CD4-positive, alpha-beta T cell treated with Interleukin-12 subunit alpha and Interleukin-12 subunit beta, for 1 hour (primary cell): ENCODE measurements at places on chromosomes 2 and 18.

GRCh38 chr2:70403267-70404053, 101.6 kb upstream of the FAM136A start:
- no peak for DNase-seq

- DNase-seq, result peak; percentile 44
These were observed 18.8 kb upstream of the HAAO start for GRCh38 chr2:42810971-42811811.

- DNase-seq, result no peak
These were observed 131.6 kb downstream of the CDH2 start for GRCh38 chr18:28045176-28045810.

DNA sequence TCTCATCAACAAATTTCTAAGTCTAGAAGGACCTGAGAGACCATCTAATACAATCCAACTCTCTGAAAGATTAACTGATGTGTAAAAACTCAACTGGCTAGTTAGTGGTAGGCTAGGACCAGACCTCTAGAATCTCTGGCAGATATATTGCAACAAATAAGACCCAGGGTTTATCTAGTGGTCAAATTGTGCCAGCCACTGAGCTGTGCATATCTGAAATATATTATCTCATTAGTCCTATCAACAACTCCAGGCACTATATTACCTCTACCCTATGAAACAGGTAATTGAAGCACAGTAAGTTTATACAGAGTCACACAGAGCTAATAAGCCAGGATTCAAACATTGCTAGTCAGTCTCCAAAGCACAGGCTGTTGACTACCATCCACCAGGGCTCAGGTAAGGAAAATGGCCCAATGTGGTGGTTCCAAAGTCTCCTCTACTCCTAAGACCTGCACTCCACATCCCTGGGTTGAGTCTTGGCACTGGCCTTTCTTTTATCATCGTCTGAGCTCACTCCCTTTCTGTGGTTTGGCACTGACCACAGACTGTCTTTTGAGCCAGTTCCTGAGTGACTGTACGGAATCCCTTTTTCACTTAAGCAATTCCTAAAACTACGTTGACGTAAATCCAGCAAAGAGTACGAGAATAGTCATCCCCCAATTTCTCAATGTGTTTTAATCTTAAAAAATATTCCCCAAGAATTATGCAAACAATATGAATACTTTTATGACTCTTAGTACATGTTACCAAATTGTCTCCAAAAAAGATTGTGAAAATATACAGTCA, 11.9 kb upstream of the PID1 start:
- DNase-seq, result no peak

DNA sequence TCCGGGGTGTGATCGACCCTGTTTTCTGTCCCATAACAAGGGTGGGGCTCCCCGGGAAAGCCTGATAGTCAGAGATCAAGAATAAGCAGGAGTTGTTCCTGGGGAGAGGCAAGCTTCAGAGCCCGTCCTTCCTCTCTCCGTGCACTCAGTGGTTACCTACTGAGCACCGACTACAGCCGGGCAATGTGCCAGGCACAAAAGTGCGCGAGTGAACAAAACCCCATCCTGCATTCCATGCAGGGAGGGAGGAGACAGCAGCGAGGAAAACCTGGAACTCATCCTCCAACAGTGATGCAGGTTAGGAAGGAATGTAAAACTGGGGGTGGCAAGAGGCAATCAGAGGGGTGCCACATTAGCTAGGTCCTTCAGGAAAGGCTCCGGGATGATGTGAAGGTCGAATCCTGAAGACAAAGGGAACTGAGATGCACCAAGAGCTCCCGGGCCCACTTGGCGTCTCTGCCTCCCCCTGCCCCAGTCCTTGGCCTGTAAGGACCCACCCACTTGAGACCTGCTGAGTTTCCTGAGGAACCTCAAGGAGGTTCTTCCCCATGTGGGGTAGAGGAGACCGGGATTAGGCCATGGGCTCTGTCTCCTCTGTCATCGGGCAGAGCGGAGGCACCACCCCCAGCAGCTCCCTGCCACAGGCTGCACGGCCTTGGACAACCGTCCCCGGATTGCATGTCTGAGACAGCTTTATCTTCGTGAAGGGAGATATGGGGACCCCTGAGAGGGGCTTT, 198.2 kb downstream of the NDUFA10 start:
- DNase-seq, result no peak

- no peak for DNase-seq
These were observed 39.4 kb downstream of the SLC14A2 start for GRCh38 chr18:45654677-45655076.

GRCh38 chr18:73976433-73976832, 171.2 kb downstream of the FBXO15 start:
- DNase-seq, result no peak

DNA sequence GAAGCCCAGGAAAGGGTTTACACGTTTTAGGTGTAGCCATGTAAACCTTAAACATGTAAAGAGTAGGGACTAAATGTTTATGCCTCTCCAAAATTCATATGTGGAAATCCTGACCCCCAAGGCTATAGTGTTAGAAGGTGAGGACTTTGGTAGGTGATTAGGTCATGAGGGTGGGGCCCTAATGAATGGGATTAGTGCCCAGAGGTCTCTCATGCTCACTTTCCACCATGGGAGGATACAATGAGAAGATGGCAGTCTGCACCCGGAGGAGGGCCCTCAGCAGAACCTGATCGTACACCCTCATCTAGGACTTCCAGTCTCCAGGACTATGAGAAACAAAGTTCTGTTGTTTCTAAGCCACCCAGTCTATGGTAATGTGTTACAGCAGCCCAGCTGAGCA, 119.6 kb downstream of the TMEM163 start:
- DNase-seq, result no peak

DNA sequence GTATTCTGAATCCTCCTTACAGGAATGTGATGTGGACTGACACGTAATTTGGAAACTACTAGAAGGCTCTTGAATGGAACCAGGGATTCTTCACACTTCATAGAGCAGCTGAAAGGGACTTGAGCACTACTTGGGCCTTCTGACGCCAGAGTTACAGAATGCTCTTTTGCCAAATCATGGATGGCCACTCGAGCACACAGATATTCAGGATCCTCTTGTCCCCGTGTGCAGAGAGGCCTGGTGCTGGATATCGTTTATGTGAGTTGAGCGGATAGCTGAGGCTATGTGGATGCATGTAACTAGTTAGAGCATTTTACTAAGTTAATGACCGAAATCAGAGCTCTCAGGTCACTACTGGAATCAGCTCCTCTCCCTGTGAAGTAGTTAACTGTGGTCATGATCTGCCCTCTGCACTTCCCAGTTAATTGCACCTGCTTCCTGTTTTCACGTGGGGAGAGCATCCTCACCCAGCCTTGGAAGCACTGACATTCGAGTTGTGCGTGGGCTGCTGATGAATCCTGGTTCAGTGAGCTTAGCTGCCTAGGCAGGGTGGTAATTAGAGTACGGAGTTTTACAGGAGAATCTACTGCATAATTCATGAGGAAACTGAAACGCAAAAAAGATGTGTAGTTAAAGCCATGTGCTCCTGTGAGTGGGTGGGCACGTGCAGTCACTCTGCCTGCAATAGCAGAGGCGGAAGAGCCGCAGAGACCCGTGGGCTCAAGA, 5.2 kb upstream of the TPO start:
- no peak for DNase-seq

DNA sequence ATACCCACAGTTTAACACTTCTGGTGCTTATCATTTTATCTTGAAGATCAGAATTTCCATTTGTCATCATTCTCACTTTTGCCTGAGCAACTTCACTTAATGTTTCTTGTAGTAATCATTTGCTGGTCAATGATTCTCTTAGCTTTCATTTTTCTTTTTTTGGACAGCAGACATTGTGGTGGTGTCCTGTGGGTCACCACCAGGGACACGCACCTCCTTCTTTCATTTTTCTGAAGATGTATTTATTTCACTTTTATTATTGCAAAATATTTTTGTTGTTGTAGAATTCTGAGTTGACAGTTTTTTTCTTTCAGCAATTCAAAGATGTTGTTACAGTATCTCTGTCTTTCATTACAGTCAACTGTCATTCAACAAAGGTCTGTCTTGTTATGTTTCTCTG, 84.3 kb downstream of the FAM168B start:
- DNase-seq, result no peak

DNA sequence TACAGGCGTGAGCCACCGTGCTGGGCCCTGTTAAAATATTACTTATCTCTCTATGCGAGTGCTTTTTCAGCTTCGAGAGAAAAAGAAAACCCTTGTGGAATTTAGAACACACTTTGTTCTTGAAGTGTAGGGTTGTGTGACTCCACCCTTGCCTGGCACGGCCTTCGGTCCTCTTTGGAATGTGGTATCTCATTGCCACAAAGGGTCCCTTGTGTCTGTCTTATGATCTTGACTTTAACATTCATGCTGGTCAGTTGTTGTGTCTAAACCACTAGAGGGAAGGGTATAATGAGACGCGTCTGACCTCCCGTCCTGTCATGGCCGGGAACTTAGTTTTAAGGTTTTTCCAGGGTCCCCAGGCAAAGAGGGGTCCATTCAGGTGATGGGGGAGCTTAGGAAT, 246.4 kb downstream of the VAPA start:
- DNase-seq, result no peak

DNA sequence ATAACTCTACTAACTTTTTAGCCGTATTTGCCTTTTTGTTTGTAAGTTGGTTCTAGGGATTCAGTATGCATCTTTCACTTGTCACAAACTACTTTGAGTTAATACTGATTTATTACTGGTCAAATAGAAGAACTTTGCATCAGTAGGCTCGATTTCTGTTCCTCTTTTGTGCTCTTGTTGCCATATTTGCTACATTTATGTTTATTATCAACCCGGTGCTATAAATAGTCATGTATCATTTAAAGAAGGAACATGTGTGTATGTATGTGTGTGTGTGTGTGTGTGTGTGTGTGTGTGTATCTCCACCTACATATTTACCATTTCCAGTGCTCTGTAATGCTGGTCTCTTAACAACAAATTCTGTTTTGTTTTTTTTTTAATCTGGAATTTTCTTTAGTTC, 79.6 kb upstream of the B3GNT7 start:
- peak; percentile 14 for DNase-seq

GRCh38 chr2:221958224-221958623, 340.6 kb downstream of the PAX3 start:
- DNase-seq, result no peak

DNA sequence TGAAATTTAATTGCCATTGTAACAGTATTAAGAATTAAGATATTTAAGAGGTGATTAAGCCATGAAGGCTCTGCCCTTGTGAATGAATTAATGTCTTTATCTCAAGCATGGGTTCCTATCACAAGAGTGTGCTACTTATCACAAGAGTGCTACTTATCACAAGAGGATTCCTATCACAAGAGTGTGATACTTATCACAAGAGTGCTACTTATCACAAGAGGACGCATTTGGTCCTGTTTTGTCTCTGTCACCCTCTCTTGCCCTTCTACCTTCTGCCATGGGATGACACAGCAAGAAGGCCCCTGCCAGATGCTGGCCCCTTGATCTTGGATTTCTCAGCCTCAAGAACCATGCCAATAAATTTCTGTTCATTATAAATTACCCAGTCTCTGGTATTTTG, 13.2 kb upstream of the COL5A2 start:
- DNase-seq, result no peak

- no peak for DNase-seq
These were observed 54.1 kb downstream of the TAF1B start for GRCh38 chr2:9897331-9897737.

DNA sequence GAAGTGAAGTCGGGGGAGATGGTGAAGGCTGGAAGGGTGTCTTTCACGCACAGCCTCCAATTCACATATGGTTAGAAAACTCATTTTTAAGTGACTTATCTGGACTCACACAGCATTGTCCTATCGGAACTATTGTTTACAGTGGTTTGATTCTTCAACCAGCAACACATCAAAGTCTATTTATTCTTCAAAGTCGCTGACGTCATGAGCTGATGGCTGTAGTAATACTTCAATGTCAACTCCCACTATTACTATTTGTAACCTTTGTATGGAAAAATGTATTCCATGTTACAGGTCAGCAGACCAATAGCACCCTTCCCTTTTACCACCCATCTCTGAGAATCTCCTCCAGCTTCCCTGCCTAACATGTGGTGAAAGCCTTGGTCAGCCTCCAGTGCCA, 47.8 kb upstream of the TMEM163 start:
- DNase-seq, result no peak

- DNase-seq, result no peak
These were observed 971.9 kb downstream of the DCDC2C start for GRCh38 chr2:4675295-4675694.

- DNase-seq, result no peak
These were observed 287.3 kb upstream of the NCKAP5 start for GRCh38 chr2:133855526-133855925.

GRCh38 chr2:43152741-43153647, 73.4 kb downstream of the ZFP36L2 start:
- DNase-seq, result no peak

GRCh38 chr18:69217196-69218000, 183.3 kb upstream of the DOK6 start:
- DNase-seq, result no peak

DNA sequence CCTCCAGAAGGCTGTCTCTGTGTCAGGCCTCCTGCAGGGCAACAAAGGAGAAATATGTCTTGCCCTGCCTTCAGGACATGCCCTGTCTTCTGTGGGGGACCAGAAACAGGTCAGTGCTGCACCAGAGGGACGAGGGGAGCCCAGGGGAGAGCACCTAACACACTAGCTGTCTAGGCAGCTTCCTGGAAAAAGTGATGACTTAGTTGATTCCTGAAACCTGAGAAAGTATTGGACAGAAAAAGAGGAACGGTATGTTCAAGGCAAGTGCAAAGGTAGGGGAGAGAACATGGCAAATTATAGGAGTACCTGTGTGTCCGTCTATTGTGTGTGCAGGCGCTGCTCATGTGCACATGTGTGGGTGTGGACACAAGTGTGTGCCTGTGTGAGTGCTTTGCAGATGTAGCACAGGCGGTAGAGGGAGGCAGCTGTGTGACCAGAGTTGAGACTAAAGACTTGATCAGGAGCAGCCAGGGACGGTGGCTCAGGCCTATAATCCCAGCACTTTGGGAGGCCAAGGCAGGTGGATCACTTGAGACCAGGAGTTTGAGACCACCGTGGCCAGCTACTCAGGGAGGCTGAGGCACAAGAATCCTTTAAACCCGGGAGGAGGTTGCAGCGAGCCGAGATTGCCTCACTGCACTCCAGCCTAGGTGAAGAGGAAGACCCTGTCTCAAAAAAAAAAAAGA, 119.5 kb downstream of the GYPC start:
- DNase-seq, result no peak

- DNase-seq, result no peak
These were observed 81.4 kb upstream of the PKDCC start for GRCh38 chr2:41966431-41966893.

DNA sequence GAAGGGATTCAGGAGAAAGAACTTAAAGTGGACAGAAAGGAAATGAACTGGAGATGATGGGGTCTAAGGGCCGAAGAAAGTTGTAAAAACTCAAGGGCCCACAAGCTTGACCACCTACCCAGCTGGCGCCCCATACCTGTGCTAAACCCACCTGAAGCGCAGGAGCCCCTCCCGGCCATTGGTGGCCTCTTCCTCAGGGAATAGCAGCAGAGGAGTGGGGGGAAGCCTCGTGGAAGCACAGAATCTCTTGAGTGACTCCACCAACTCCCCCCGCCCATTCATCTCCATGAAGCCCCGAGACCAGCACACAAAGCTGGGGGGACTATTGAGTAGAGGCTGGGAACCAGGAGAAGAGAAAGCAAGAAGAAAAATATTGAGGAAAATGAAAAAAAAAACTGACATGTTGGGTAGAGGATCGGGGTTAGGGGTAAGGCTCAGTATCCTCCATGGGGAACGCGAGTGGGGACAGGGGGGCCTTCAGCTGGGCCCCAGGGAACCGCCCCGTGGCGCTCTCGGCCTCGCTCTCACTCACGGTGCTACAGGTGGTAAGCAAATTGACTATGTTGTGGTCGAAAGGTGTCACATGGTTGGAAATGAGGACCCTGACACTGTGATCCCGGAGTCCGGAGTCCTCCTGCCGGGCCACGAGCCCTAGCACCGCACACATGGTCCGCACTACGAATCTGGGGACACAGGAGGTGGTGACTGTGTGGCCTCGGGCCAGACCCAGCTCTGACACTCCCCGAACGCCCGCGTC, 728 bp downstream of the AUP1 start:
- peak; percentile 28 for DNase-seq
